Activated T-cell treated with anti-CD3 and anti-CD28 coated beads for 1 hour (primary cell): ENCODE measurements at places on chromosomes 7 and 10.

GRCh38 chr7:20783700-20784387 is 2.8 kb downstream of the SP8 start:
- no peak for DNase-seq

DNA sequence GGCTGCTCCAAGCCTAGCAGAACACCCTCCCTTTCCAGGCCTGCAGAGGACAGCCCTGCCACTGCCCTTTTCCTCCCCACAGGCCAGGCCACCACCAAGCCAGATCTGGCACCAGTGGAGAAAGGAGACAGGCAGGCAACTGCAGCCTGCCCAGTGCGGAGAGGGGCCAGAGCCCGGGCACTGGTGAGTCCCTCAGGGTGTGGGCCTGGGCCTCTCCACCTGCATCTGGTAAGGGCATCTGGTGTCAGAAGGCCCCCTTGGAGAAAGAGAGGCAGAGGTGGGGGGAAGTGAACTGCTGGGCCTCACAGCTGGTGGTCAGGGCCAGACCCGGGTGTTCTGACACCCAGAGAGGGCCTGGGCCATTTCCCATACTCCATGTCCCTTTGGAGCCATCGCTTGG is 27.9 kb downstream of the ZNF783 start:
- no peak for DNase-seq

DNA sequence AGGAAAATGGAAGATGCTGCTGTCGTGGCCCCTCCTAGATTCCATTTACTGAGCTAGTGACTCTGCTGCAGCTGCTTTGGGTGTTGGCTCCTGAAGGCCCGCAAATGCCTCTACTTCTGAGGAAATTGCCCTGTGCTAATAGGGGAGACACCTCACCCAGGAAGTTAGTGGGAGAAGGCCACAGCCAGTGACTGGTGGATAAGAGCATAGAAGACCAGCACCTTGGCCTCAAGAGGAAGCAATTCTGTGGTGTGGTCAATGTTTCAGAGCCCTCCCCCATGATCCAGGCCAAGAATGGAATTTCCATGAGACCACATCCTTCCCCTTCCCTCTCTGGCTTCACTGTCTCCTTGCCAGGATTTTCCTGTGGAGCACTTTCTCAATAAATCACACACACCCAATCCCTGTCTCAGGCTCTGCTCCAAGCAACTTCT is 25.0 kb upstream of the FZD1 start:
- DNase-seq: no peak

GRCh38 chr10:3622427-3622826 is 162.6 kb downstream of the KLF6 start:
- no peak for DNase-seq

DNA sequence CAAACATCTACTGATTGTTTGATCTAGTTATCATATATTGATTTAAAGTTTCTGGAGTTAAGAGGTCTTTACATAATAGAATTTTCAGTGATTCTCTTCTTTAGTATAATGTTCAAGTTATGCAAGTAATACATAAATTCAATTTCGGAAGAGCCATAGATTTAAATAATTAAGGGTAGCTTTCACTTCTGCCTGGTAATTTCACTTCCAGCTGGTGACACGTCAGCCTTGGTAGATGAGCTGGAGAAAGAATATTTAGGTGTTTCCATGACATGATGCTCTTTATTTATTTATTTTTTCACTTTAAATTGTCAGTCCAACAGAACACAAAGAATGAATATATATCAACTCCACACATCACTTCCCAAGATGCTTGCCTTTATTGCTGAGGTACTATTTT is 5.2 kb upstream of the OTUD1 start:
- no peak for DNase-seq

GRCh38 chr7:98970016-98970615 is 91.8 kb downstream of the TRRAP start:
- no peak for DNase-seq

GRCh38 chr7:158236400-158236799 is 351.2 kb downstream of the PTPRN2 start:
- no peak for DNase-seq

GRCh38 chr10:60757420-60757895 is 20.8 kb upstream of the CDK1 start:
- DNase-seq: no peak

- DNase-seq: no peak
Measured at GRCh38 chr7:2213551-2214215, 19.1 kb downstream of the MAD1L1 start.

DNA sequence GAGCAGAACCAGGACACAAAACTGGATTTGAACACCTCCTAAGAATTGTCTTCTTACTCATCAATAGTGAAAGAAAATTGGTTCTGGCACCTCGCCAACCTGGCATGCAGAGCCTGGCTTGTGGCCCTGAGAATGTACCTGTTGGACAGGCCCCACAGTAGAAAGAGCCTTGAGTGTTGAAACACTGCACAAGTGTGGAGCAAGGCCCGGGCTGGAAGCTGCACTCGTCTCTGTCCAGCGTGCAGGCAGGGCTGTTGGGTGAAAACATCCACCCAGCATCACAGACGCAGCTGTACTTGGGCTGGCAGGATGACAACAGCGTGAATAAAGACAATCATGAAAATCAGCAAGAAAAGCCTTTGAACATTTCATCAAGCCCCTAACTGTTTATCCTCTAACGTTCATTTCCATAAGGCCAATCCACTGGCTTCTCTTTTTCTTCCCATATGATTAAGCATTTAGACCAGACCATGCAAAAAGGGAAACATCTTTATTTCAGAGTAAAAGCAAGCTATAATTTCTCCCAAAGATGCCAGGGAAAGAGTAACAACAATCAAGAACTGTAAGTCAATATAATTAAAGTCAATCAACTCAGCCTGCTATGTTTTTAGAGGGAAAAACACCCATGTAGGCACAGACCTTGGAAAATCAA is 15.6 kb downstream of the CUBN start:
- no peak for DNase-seq

DNA sequence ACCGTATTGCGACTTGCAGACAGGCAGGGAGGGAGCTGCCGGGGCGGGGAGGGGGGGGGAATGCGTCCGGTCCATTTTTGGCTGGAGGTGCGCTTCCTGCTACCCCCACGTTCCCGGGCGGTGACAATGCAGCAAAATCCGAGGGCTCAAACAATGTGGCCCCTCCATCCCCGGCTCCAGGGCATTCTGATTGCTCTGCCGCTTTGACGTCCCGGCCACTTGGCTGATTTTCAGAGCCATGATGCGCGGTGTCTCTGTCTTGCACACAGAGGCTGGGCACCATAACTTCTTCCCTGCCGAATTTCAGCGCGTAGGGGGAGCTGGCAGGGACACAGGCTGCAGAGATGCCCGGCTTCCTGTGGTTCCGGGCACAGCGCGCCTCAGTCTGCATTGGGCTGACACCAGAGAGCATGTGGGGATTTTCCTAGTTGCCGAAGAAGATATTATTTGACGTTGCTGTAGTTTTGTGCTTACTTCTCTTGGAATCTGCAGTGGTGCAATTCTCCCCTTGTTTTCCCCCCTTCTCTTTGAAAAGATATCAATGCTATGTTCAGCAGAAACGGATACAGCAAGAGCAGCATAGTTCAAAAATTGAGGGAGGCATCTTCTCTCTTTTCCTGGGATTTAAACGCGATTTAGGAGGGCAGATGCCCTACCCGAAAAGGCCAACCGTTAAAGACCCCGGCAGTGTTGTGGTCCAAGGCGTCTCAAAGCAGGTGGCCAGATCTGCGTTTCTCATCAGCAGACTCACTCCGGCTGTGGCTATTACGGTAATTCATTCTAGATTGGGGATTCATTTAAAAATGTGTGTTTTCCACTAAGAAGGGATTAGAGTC is 1.4 kb downstream of the HECW1 start:
- DNase-seq: no peak

- no peak for DNase-seq
Measured at GRCh38 chr10:20984662-20985061, 87.6 kb upstream of the NEBL start.
